ENCODE measurements at places on chromosomes 13 and 19.

DNA sequence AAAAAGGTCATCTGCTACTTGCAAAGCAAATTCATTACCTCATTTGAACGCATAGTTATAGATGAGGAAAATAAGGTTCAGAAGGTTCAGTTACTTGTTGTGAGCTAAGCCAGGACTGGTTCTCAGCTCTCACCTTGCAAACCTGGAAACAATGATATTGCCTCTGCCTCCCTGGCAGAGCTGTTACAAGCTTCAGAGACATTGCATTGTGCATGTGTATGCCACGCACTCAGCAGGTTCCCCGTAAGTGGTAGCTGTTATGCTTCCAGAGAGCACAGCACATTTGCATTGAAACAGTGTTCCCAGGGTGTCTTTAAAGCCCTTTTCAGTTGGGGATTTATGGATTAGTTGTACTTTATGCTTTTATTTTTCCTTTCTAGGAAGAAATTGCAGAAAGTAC lies 80.6 kb downstream of the DGKH start:
- no peak for DNase-seq

GRCh38 chr13:87355451-87355850 lies 315.7 kb upstream of the SLITRK5 start:
- DNase-seq: no peak

DNA sequence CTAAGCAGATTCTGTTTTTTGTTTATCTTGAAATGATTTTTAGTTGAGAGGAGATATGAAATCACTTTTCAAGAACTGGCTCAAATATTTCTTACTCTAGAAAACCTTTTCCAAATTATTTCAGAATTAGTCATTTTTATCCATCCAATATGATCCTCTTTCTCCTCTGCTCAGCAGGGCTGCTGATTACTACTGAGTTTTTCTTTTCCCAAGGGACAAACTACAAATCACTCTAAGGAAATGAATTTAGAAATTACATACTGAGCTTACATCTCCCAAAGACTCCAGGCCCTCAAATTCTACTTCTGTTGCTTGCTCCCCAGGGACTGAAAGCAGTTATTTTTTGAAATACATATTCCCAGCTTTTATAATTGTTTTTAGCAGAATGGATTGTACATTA lies 87.4 kb upstream of the UFM1 start:
- DNase-seq: no peak

DNA sequence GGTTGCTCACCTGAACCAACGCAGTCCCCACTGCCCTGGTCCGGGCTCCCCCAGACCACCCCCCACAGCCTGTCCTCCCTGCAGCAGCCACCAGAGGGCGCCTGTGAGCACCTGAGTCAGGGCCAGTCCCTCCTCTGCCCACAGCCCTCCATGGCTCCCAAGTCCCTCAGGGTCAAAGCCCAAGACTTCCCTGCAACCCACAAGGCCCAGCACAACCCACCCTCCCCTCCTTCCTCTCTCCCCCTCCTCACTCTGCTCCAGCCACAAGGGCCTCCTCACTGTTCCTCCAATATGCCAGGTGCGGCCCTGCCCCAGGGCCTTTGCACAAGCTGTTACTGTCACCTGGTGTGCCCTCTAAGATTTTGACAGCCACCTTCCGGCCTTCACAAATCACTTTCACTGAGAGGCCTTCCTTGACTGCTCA lies 10.9 kb downstream of the GNA15 start:
- DNase-seq: no peak
